ENCODE measurements at places on chromosomes 11 and 22. TPM values are rescaled to one million over a fixed set of nuclear protein-coding genes. Genes with fewer than 3 reads are reported as not detected.

DNA sequence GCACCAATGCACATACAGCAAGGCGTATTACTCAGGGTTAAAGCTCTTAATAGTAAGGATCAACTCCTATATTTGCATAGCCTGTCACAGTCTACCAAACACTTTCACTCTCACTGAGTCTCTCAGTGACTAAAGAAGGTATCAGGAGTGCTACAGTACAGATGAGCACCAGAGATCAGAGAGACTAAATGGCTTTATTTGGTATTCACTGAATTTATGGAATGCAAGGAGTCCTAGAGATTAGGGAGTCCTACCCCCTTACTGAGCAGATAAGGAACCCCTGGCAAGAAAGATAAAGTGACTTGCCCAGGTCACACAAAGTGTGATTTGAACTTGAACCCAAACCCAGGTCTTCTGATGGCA is 396.4 kb upstream of the CCDC90B start:
- H3K27me3 ChIP-seq: no peaks in the 10 kb centered on the region
- no peaks in the 10 kb centered on the region for H3K4me1 ChIP-seq
- no peaks in the 10 kb centered on the region for H3K36me3 ChIP-seq

GRCh38 chr11:127105593-127106541 is 105.3 kb upstream of the KIRREL3 start:
- H3K4me3 ChIP-seq: peak overlapping the region; percentile 32
- no peak overlapping the region for H3K27ac ChIP-seq
- DNase-seq: peak; percentile 79
- no peaks in the 10 kb centered on the region for H3K27me3 ChIP-seq
- no peaks in the 10 kb centered on the region for H3K36me3 ChIP-seq

DNA sequence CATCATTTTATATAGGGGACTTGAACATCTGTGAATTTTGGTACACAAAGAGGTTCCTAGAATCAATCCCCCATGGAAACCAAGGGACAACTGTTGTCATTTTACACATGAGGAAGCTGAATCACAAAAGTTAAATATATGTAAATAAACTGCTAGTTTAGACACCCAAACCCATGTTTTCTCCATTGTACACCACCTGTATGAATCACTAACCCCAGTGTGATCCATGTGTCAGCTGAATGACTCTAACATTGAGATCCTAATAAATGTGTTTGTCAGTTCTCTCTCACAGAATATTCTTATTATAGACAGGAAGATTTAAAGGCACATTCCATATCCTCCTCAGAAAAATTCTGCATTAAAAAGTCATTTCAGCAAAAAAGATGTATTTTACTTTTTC is 83.3 kb downstream of the ATG16L2 start:
- H3K4me1 ChIP-seq: no peaks in the 10 kb centered on the region
- DNase-seq: no peak

SLC22A9 gene
- polyA plus RNA-seq: not detected

FAM83F gene
- 6.8 TPM for polyA plus RNA-seq

GVQW3 gene
- polyA plus RNA-seq: 1.4 TPM

APOBEC3H gene
- polyA plus RNA-seq: not detected

BACE1-AS gene
- 8.0 TPM for polyA plus RNA-seq

DGCR6L gene
- polyA plus RNA-seq: 137 TPM

All from kidney (tissue), 22 donors.